ENCODE measurements at places on chromosomes 4 and X. TPM values are rescaled to one million over a fixed set of nuclear protein-coding genes. Genes with fewer than 3 reads are reported as not detected.

GRCh38 chrX:130578906-130579305 is 177.1 kb downstream of the RBMX2 start:
- no peak for DNase-seq

DNA sequence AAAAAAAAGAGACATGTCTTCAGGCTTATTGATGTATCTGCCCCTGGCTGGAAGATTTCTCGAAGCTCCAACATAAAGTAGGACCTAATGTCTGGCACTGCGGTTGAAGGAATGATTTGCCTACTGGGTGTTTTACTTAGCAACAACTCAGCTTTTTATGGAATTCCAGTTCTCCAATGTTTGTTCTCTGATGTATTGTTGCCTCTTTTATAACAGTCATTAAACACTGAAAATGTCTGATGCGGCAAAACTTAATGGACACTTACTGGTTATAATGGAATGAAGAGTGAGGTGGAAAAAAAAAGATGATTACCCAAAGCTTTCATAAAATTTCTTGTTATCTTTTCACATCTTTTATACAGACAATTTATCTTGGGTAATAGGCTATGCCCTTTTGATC is 75.6 kb upstream of the ZFP42 start:
- no peak for DNase-seq

DNA sequence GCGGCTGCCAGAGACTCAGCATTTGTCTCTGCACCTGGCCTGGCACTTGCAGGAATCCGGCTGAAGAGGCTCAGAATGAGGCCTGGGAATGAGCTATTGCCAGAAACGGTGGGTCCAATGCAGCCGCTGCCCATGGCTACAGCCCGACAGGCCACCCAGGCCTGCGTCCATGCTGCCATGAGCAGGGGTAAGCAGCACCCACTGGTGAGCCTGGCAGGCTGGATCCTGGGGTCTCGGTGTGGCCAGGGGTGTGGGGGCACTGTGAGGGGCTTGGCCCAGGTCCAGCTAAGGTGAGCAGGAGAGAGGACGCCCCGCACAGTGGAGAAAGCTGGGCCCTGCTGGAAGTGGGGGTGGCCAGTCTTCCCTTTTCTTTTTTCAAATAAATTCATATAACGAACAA is 60.3 kb upstream of the MXD4 start:
- no peak for DNase-seq

DNA sequence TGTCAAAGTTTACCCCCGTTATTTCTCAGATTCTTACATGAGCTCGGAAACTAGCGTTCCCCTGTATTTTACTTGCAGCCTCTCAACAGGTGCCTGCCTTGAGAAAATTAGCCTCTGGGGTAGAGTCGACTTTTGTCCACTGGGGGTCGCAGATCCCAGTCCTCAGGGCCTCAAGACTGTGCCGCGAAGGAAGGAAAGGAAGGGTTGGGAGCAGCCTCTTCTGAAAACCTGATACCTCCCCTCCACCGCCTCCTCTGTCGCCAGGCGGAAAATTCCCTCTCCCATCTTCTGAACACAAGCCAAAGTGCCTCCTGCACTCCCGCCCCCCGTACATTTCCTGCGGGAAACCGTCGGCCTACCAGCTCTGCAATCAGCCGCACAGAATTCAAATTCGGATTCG is 44.4 kb upstream of the TMSB15B start:
- DNase-seq = no peak

GRCh38 chr4:57020467-57021101 is 41.9 kb downstream of the POLR2B start:
- DNase-seq = no peak

DNA sequence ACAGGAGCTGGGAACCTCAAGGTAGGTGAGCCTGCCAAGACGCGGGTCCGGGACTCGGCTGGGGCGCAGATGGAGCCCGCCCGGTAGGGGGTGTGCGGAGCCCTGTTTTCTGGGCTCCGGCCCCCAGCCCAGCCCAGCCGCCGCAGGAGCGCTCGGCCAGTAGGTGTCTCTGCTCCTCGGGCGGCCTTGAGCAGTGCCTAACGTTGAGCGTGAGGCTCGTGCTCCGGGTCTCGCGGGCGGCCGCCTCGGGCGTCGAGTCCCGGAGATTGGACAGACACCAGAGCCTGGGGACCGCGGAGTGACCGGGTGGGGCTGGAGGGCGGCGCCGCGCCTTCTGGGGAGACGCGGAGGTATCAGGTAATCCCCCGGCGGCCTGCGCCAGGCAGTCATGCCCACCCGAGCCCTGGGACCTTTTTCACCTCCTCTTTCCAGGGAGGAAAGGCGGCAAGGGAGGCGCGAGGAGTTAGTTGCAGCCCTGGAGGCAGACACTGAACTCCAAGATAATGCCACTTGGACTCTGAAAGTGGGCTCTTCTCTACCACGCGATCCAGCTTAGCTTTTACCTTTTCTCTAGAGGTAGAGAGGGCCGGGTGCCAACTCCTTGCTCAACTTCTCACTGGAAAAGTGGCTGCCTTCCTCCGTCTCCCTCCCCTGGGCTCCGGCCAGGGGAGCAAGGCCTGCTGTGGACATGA is 14.5 kb upstream of the FGG start:
- no peak for DNase-seq

DNA sequence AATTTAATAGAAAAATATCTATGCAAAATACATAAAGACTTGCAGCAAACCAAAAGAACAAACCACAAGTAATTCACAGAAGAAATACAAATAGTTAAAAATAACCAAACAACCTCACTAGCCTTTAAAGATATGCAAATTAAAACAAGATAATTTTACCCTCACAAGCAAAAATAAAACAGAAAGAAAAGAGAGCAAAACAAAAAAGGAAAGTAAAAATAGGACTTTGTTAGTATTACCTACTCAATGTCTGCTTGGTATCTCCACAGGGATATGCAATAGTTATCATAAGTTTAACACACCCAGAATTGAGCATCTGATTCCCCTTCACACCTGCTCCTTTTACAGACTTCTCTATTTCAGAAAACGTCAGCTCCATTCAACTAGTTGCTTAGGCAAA is 737.5 kb upstream of the MAGEB2 start:
- DNase-seq = no peak

- no peak for DNase-seq
These were observed 325.2 kb upstream of the AADAT start for GRCh38 chr4:170414961-170415360.

DNA sequence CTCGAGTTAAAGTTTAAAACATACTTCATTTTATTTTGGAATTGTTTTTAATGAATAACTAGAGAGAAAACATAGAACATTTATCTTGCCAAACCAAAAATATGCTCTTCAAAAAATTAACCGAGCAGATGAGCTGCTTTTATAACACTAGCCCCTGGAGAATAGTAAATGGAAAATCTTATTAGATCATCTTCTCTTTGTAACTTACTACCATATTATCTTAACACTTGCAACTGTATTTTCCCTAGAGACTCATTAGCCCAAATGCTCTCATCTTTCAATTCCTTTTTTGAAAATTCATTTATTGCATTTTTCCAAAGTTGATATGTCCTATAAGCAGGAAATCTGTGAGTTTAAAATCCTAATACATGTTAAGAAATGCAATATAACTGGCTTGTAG is 143.3 kb downstream of the CAMK2D start:
- no peak for DNase-seq

DNA sequence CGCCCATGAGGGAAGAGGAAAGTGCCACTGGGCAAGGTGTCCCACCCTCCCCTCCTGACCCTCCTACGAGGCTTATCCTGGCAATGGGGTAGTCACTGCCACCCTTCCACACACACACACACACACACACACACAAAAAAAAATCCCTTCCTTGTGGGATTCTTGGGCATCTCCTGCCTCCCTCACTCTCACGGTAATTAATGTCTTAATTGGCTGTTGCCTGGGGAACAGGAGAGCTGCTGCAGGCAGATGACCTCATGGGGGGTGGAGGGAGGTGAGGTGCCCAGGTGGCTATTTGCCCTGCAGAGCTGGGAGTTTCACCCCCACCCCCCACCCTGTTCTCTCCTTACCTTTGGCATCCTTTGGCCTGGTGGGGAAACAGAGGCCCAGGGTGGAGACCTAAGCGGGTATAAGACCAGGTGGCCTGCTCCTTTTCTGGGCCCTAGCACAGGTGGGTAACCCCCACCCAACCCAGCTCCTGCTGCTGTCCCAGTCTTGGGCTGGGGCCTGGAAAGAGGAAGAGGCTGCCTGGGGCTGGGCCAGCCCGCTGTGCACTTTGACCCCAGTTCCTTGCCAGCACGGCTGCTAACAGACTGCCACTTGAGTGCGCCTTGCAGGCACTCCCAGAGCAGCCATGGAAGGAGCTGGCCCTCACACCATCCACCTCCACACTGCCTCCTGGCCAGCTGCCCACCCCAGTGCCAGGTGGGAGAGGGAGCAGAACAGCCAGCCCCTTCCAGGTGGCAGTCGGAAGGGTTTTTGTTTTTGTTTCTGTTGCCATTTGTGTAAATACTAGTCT is 12.6 kb downstream of the EFNB1 start:
- DNase-seq = no peak

DNA sequence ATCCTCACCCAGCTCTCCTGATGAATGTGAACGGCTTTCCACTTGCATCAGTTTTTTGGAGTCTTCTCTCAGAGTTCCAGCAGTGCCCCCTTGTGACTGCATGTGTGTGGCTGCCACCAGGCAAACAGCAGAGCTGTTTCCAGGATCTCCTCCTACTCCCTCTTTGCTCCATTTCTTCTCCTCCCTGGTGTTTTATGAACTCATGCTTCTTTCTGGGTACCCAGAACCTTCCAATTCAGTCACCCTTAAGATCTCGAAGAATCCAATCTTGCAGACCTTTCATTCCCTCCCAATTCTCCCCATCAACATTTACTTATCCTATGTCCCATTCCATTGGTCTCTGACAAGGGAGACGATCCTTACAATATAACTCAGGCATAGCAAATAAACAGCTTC is 6.8 kb upstream of the TCEANC start:
- DNase-seq = no peak

The HMX1 gene
- not detected for total RNA-seq

The MAGEB1 gene
- total RNA-seq = not detected

The CXCL10 gene
- 0.64 TPM for total RNA-seq

The TMEM156 gene
- 0.52 TPM for total RNA-seq

The ZNF275 gene
- 1.0 TPM for total RNA-seq

The MFAP3L gene
- total RNA-seq = 95.6 TPM

The HOPX gene
- 2,611 TPM for total RNA-seq

The DCLK2 gene
- 1.8 TPM for total RNA-seq

The PRRG3 gene
- total RNA-seq = 0.19 TPM

The ASB12 gene
- total RNA-seq = not detected

Data from lower leg skin (tissue), 4 donors.